ENCODE measurements at places on chromosomes 7 and 10.
A peak's percentile ranks its signal among the peaks of the same experiment; 100 is the strongest.

GRCh38 chr10:114250236-114250635 is 11.2 kb downstream of the VWA2 start:
- no peak for DNase-seq

DNA sequence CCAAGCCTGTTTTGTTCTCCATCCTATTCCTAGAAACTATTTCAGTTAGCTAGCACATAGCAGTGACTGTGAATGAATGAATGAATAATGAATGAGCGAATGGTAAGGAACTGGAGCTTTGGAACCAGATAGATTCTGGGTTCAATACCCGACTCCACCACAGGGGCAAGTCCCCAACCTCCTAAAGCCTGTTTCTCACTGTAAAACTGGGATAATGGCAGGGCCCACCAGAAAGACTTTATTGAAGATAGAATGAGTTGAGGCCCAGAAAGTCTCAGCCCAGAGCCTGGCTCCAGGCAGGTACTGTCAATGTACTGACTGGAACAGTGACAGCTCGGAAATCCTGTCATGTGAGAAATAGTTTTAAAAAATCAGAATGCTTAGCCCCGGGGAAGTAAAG is 1.1 kb upstream of the CDH23 start:
- DNase-seq: no peak

GRCh38 chr10:81953420-81953819 is 78.4 kb downstream of the NRG3 start:
- DNase-seq: no peak

DNA sequence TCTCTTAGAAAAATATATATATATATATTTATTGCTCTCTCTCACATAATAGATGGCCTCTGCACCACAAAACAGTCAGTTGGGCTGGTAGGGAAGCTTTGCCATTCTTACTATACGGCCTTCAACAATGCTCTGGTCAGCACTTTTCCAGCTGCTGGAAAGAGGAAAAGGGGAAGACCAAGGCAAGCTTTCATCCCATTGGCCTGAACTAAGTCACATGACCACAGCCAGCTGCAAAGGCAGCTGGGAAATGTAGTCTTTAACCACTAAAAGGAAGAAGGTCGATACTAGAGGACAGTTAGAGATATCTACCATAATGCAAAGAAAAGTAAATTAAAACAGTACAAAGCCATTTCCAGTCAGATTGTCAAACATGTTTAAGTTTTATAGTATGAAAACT is 58.4 kb upstream of the MACROH2A2 start:
- no peak for DNase-seq

- DNase-seq: no peak
These were observed 33.6 kb downstream of the CFAP46 start for GRCh38 chr10:132908621-132909295.

DNA sequence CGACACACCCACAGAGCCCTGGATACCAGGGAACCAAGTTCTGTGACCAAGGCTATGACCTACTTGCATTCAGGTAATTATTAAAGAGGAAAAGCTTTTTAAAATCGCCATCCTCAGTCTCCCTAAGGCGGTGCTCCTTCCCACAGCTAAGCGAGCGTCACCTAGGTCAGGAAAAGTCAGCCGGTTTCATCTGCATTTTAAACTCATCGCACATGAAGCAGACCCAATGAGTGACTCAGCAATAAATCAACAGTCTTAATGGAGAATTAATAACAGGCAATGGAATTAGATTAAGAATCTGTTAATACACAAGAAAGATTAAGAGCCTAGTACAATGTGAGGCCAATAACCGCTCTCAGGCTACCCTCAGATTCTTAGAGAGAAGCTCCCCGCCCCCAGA is 59.2 kb downstream of the HSPA12A start:
- no peak for DNase-seq

DNA sequence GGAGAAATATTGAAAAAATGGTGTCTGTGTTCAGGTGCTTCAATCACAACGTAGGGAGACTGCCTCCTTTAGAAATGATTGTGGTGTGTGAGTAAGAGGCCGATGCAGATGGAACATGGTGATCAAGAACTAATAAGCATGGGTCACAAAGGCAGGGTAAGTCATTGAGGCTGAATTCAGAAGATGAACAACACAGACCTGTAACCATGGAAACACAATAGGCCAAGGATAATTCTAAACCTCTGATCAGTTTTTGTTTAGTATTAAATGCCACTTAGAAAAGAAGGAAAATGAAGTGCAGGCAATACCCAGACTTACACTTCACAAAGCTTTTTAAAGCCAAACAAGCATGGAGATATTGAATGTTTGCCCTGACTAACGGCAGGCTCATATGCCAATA is 32.8 kb upstream of the TAS2R16 start:
- DNase-seq: no peak

GRCh38 chr10:30116041-30116491 is 56.7 kb upstream of the JCAD start:
- no peak for DNase-seq

DNA sequence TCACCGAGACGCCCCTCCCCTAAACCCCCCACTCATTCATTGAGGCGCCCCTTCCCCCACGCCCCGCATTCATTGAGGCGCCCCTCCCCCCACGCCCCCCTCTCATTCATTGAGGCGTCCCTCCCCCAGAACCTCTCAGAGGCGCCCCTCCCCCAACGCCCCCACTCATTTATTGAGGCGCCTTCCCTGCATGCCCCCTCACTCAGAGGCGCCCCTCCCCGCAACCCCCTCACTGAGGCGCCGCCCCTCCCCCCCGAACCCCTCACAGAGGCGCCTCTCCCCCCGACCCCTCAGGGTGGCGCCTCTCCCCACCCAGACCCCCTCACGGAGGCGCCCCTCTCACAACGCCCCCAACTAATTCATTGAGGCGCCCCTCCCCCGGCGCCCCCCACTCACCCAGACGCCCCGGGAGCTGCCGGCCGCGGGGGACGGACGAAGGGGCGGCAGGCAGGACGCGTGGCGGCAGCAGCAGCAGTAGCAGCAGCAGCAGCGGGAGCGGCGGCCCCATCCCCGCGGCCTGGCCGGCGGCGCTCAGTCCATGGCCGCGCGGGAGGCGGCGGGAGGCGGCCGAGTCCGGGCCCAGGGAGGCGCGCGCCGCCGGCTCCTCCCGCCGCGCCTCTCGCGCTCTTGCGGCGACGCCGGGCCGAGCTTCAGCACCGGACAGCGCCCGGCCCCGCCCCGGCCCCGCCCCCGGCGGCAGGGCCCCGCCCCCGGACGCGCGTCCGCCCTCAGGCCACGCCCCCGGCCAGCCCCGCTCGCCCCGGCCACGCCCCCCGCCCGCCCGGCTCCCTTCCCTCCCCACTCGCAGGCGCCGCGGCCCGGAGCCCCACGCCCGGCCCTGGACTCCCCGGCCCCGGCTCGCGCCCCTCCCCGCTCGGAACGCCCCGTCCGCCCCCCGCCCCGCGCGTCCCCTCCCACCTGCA is at the start of gene PTPRN2:
PTPRN2 (minus strand) TSS at position 662 of the 923 bp plus-strand sequence.
- peak; percentile 41 for DNase-seq

DNA sequence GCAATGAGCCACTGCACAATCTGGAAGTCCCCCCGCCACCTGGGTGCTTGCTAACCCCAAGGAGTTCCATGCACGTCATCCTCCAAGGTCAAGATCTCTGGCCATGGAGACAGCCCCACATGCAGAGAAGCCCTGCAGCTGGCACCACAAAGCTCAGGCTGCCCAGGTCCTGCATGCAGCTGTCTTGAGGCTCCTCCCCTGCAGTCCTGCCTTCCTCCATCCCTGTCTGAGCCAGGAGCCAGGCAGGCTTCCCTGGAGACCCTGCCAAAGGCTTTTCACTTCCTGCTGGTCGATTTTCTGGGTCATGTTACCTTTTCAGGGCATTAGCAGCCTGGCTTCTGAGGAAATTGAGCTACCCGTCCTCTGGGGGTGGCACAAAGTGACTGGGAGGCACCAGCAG is 12.5 kb upstream of the TMEM72 start:
- no peak for DNase-seq

- no peak for DNase-seq
These were observed 305.9 kb upstream of the MGMT start for GRCh38 chr10:129161150-129161549.

DNA sequence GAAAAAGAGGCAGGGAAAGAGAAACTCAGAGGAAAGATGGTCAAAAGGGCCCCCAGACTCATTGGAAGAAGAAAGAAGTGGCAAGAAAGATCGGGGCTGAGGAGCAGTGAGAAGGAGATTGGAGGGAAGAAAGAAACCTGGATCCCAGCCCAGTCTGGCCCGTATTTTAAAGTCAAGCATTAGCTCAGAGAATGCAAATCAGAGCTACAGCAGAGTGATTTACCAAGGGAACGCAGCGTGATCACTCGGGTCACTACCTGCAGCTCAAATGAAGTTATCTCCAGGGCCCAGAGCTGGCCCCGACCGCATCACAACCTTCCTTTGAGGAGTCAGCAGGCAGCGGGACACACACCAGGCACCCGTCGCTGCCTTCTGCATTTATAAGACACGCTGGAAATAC is 72.8 kb downstream of the CARD11 start:
- DNase-seq: no peak

DNA sequence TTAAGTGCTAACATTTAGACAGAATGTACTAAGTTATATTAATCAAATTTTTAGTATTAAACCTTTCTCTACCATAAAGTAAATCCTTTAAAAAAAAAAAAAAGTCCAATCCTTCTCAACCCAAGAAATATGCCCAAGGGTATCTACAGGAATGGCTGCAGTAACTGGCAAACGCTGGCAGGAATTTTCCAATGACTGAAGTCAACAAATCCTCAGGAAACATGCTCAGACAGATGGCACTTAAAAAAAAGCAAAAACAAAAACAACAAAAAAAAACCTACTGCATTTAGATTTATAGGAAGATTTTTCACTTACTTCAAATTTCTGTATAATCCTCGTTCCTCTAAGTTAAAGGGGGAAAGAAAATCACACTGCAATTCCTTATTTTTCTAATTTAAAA is 666 bp downstream of the SVIL start:
- no peak for DNase-seq

- DNase-seq: no peak
These were observed 57.0 kb downstream of the CALD1 start for GRCh38 chr7:134836447-134836846.

DNA sequence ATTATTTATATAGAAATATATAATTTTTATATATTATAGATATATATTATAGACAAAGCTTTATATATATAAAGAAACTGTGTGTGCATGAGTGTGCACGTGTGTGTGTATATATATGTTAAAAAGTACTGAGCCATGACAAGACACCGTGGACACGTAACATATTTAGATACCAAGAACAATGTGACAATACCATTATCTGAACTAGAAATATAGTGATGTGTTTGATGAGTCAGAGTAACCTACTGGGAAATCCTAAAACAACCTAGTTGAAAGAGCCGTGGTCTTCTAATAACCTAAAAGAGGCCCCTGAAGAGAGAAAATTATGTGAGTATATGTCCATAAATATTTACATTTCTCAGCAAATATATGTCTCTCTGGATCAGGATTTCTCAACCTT is 50.7 kb upstream of the ITGB8 start:
- no peak for DNase-seq

DNA sequence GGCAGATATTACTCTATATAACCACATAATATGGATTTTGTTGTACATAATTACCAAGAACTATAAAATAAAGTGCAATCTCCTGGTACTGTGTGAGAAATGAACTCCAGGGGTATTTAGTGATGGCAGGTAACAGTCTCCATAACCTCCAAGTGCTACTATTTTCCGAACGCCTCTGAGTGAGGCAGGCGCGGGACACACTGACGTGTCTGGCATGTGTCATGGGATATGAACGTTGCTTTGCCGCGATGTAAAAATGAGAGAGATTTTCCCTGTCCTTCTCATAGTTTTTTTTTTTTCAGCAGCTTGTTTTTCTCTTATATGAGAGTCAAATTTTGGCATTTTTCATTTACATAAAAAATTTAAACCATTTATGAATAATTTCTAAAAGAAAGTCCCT is 3.6 kb downstream of the ADARB2 start:
- DNase-seq: no peak

DNA sequence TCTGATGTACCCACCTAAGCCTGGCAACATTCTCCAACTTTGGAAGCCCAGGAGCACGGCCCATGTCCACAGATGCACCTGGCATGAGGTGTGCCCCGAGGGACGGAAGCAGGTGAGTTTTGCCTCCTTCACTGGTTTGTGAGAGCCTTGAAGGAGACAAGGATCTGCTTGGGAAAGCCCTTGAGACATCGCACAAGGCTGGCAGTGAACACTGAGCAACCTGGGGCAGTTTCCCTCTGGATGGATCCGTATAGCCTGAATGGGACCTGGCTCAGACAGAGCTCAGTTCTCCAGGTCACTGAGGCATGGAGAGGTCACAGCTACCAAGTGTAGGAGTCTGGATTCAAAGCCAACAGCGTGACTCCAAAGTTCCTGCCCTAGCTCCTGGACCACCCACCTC is 8.8 kb upstream of the NUPR2 start:
- no peak for DNase-seq

DNA sequence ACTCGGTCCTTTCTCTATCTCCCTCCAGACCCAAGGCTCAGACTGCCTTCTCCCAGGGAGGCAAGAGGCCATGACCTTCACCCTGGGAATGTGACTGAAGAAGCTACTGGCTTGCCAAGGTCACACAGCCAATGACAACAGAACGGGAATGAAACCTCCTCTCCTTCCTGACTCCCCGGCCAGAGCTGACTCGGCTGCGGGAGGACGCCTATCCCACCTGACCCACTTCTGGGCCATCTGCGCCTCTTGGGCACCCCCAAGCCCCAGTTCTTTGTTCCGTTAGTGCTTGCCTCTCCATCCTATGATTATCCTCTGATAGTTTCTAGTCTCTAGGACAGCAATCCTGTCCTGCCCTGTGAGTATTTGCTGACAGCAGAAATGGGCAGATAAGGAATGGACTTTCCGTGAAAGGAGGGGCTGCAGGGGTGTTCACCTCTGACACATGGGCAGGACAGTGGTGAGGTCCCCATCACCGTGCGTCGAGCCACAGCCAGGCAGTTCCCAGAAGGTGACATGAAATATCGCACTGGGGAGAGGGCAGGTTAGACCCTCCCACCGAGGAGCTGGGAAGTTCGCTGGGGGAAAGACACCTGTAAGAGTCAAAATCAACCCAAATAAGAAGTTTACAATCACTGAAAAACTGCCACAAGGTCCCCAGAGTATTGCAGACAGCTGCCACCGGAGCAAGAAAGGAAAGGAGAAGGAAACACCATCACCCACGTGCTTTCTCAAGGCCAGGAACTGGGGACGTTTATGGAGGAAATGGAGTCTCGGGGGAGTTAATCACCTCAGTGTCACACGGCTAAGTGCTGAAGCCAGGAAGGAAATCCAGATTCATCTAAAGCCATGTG is 63.0 kb downstream of the INSIG1 start:
- no peak for DNase-seq

GRCh38 chr10:55803055-55803454 is 558.0 kb downstream of the ZWINT start:
- no peak for DNase-seq

GRCh38 chr10:11017570-11018431 is at the start of gene CELF2:
Gene CELF2, plus strand, starts transcription at chr10:11017872. Its CDS starts 218 bp downstream, at chr10:11018090.
- peak; percentile 38 for DNase-seq

GRCh38 chr7:39539816-39540215 is 26.4 kb upstream of the YAE1 start:
- DNase-seq: no peak

GRCh38 chr10:50501478-50501877 is 122.3 kb downstream of the SGMS1 start:
- no peak for DNase-seq

Data from renal cortex interstitium (tissue), 15 donors.